HT-29 (cell line): ENCODE measurements at places on chromosomes 16 and 17.

GRCh38 chr16:81888520-81889394 lies 109.7 kb downstream of the PLCG2 start:
- DNase-seq, result no peak

DNA sequence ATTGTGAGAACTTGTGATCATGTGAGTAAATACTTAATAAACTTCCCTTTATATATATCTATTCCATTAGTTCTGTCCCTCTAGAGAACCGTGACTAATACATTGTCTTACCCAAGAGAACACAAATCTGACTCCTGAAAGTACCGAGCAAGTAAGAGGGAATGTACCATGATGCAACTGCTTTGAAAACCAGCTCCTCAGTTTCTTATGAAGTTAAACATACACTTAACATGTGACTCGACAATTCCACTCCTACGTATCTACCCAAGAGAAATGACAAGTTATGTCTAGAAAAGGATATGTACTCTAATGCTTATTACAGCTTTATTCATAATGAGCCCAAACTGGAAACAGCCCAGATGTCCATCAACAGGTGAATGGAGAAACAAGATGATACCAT lies 8.8 kb upstream of the GJD3 start:
- no peak for DNase-seq

- DNase-seq, result no peak
Measured at GRCh38 chr16:77784441-77785372, 3.7 kb upstream of the VAT1L start.

DNA sequence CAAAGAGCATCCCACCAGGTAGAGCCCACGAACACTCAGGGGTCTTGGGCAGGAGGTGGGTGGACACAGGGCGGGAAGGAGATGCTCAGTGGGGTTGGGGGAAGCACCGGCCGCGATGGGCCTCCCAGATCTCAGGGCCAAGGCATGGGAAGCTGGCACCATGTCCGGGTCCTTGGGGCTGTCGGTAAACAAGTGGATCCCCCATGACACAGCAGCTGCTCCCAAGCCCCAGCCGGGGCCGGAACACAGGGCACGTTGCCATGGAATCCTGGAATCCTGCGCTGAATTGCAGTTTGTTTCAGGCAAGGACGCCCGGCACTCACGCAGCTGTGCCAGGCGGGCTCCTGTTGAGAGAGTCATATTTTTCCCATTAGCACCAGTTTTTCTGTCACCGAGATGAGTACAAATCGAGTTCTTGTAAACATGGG lies 23.0 kb upstream of the CHMP6 start:
- no peak for DNase-seq

DNA sequence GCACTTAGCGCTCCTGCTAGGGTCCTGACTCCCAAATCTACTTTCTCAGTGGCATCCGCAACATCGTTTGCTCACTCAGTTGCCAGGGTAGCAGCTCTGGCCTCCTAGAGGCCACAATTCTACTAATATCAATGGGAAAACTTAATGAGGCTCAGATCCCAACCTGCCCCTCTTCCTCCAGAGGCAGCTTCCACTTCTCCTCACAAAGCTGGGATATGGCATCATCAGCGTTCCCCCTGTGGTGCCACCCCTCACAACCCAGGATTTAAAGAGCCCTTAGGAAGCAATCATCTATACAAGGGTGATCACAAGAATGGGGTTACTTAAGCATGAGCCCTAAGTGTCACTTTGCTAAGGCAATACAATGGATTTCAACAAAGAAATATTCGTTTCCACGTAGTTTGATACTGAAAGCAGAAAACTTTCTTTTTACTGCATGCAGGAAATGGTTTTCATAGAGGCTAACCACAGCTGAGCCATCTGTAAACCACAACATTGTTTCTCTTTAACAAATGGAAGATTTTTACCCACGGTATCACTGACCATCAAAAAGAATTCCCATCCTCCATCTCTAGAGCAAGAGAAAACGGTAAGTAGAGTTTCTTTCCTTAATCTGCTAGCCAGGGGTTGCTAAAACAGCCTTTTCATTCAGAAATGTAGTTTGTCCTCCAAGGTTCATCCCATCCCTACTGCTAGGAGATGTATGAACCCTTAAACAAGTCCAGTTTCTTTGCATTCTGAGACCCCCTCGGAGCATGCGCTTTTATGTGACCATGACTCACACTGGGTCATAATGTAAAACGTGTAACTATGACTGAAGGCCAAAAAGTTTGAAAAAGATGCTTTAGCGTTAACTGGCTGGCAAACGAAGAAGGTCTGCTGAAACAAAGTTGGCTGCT lies 68.3 kb upstream of the BCAR1 start:
- DNase-seq, result no peak

DNA sequence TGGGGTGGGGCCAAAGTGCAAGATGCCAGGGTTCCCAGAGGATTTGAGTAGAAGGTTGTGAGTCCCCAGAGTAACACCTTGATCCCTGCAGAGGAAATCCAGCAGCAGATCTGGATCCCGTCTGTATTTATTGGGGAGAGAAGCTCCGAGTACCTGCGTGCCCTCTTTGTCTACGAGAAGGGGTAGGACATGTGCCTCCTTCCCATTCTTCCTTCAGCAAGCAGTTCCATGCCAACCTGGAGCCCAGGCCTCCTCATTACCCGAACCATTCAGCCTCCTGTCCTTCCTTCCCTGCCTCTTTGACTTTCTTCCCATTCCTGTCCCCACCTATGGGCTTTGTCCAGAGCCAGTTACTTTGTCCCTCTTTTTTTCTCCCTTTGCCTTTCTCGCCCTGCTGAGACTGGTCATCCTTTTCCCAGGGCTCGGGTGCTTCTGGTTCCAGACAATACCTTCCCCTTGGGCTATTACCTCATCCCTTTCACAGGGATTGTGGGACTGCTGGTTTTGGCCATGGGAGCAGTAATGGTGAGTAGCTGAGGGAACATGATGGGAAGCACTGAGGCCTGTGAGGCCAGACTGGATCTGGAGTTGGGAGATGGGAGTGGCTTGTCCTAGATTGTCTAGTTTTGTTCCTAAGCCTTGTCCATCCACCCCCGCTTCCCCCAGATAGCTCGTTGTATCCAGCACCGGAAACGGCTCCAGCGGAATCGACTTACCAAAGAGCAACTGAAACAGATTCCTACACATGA lies 2.9 kb downstream of the RNF167 start:
- no peak for DNase-seq

- no peak for DNase-seq
Measured at GRCh38 chr16:25771812-25772568, 80.2 kb downstream of the HS3ST4 start.

- DNase-seq, result peak; percentile 55
Measured at GRCh38 chr16:77213542-77214106, 14.4 kb downstream of the SYCE1L start.

- no peak for DNase-seq
Measured at GRCh38 chr16:74748616-74749026, 26.0 kb downstream of the FA2H start.

- DNase-seq, result peak; percentile 77
Measured at GRCh38 chr16:84730406-84731106, 30.8 kb downstream of the USP10 start.

GRCh38 chr17:49061524-49061943 lies 64.3 kb downstream of the IGF2BP1 start:
- no peak for DNase-seq

DNA sequence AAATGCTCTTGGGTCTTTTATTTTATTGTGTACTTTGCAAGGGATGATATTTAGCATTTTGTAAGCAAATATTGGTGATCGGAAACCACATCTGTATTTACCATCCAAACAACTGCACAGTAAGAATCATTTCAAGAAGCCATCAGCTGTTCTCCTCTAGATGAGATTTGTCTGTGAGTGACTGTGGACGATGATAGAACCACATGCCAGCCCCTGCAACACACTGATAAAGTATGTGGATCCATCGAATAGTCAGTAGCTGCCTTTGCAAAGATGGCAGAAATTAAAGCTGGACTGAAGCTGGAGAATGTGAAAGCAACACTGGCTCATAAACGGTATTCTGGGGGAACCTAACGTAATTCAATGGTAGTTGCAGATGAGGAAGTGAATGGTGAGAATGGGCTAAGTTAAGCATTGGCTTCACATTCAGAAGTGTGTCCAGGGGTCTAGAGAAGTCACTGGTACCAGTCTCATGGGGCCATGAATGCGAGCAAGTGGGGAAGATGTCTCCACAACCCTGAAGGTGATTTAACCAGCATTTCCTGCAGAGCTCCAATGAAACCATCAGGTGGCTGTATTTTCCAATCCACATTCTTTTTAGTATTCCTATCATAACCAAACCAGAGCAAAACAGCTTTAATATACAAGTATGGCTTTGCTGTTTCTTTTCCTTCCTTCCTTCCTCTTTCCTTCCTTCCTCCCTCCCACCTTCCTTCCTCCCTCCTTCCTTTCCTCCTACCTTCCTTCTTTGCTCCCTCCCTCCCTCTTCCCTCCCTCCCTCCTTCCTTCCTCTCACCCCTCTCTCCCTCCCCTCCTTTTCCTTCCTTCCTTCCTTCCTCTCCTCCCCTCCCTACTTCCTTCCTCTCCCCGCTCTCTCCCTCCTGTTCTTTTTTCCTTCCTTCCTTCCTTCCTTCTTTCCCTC lies 169.4 kb downstream of the ABCA8 start:
- DNase-seq, result no peak

DNA sequence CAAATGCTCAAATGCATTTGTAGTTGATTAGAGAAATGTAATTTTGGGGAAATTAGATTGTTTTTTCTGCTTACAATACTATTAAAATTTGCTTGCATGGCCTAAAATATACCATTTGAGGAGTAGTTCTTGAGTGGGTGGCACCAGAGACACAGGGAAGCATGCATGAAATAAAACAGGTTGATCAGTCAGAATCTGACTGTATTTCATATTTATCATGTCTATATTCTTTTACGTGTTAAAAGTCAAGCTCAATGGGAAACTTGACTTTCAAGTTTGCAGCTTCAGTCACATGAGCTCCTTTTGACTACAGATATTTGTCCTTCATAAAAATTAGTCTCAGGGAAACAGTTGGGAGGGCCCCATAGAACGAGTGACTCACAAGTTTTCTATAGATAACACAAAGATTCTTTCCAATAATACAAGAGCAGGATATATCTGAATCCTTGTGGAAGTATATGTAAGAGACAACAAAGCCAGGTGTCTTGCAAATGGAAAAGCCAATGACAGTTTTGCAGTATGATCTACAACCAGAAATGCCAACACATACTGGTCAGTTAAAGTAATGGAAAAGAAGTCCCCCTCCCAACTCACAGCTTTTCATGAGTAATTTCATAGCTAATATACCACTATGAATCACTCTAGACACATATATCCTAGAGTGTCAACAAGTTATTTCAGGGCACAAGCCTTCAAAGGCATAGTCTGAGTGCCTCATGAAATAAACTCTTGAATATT lies 42.2 kb upstream of the CORO6 start:
- peak; percentile 66 for DNase-seq

DNA sequence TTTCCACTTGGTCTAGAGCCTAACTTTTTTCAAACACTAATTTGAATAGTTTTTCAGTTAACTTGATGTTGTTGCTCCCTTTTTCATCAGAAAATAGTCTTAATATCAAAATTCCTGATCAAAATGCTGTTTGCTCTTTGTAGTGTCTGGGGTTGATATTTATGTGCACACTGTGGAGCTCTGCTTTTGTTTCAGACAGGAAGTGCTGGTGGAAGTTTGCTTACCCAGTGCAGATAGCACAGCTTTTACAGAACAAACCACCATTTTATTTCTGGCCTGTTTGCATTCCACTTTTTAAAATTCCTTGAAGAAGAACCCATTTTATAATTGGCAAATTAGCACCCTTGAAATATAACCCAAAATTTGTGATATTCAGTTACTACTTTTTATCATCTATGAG lies 125.4 kb downstream of the MRTFB start:
- DNase-seq, result no peak

GRCh38 chr16:53866520-53866919 lies 162.6 kb downstream of the FTO start:
- no peak for DNase-seq

DNA sequence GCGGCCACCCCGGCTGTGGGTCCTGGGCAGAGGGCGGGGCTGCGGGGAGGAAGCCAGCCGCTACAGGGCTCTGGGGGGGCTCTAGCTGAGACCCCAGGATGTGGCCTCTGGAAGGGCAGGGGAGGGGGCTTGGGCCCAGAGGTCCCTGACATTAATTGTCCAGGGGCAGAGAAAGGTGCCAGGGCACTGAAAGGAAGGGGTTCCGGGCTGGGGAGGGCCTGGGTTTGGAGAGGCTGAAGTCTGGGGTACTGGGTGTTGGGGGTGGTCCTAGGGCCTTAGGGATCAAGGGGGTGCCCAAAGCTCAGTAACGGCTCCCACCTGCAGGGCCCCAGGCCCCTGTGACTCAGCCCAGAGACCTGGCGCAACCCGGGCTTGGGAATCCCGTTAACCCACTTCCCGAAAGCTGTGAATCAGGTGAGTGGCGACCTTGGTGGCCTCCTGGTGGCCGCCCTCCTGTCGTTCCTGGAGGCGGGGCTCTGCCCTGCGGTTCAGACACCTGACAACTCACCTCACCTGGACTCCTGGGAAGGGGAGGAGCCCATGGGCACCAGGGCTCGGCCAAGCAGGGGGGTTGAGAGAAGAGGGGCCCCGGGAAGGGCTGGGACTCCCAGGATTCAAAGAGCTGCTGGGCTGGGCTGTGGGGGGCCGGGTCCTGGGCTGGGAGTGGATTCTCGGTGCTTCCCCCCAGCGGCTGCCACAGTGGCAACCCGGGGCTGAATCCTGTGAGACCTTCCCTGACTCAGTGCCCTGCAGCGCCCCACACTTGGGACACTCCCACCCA lies 465 bp upstream of the PRSS22 start:
- DNase-seq, result peak; percentile 94

DNA sequence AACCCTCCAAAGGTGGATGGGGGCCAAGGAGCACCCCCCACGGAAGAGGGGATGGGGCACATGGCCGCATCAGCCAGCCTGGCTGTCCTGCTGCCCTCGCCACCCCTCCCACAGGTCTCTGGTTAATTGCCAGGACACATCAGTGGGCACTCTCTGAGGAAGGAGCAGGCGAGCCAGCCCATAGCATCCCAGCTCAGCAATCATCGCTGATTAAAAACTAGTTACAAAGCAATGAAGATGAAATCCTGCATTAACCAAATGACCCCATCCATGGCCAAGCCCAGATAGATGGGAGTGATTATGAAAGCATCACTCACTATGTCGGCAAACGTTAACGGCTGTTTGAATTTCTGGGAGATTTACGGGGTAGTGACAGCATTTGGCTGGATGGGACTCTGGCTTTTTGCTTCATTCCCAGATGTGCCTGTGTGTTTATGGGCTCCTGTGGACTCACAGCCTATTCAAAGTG lies 45.3 kb downstream of the CCDC182 start:
- no peak for DNase-seq

GRCh38 chr16:1043881-1044451 lies 28.6 kb upstream of the SSTR5 start:
- DNase-seq, result no peak

GRCh38 chr16:4640572-4641305 lies 16.1 kb downstream of the MGRN1 start:
- no peak for DNase-seq

GRCh38 chr17:1498869-1499268 lies 6.4 kb upstream of the MYO1C start:
- no peak for DNase-seq

GRCh38 chr17:42698736-42699414 lies 16.5 kb downstream of the CNTNAP1 start:
- DNase-seq, result no peak
